AG08396 (cell line): ENCODE measurements at places on chromosomes 16 and 17.

- no peak for DNase-seq
Measured at GRCh38 chr16:68834550-68834949, 8.8 kb upstream of the TANGO6 start.

GRCh38 chr16:19963301-19963700, 78.7 kb upstream of the GPRC5B start:
- no peak for DNase-seq

- peak; percentile 65 for DNase-seq
Measured at GRCh38 chr17:39235555-39236449, 10.1 kb upstream of the STAC2 start.

- DNase-seq: no peak
Measured at GRCh38 chr16:7914748-7915147, 582.1 kb downstream of the RBFOX1 start.

DNA sequence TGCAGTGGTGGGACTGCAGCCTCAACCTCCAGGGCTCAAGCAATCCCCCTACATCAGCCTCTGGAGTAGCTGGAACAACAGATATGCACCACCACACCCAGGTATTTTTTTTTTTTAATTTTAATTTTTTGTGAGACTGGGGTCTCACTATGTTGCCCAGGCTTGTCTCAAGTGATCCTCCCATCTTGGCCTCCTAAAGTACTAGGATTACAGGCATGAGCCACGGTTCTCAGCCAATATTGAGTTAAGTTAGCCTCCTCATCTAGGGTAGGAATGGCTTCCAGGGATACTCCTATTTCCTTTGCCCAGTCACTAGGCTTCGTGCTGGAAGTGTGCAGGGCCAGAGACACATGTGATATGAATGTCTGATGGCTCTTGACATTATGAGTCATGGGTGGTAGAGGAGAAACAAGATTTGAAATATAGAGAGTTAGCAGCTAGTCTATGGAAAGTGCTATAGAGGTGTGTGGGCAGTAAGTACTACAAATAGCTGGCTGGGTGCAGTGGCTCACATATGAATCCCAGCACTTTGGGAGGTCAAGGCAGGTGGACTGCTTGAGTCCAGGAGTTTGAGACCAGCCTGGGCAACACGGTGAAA, 8.0 kb upstream of the HES7 start:
- DNase-seq: peak; percentile 57

GRCh38 chr17:43574896-43575525, 28.9 kb upstream of the ETV4 start:
- DNase-seq: no peak
